GM12891 (cell line): ENCODE measurements at places on chromosomes 16 and 17.

DNA sequence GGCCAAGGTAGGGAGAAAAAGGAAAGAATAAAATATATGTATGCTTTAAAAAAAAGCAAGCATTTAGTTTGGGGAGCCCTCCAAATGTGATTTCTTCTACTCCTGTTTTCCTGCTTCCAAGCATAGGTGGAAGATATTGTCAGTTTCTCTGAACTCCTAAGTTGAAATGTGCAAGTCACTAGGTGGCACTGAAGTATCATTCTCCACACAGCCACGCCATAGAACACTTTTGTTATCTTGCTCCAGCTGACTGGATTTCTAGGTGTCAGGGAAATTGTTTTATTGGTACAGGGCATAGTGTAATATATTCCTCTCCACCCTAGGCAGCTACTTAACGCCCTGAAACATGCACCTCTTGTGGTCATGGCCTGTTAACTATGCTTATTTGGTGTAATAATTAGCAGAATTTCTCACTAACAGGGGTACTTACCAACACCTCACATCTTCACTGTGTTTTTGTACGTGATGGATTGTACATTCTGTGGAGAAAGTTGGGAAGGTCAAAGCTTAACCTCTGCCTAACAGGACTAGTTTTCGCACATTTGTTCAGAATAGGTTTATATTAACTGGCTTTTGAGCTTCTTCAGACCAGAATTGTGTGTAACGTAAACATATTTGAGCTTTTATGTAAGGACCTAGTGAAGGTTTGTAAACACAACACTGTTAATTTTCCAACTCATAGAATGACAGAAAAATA is 69.3 kb downstream of the FTO start:
- no peak for DNase-seq

- DNase-seq = no peak
These were observed 33.6 kb downstream of the VPS35L start for GRCh38 chr16:19589106-19589505.

DNA sequence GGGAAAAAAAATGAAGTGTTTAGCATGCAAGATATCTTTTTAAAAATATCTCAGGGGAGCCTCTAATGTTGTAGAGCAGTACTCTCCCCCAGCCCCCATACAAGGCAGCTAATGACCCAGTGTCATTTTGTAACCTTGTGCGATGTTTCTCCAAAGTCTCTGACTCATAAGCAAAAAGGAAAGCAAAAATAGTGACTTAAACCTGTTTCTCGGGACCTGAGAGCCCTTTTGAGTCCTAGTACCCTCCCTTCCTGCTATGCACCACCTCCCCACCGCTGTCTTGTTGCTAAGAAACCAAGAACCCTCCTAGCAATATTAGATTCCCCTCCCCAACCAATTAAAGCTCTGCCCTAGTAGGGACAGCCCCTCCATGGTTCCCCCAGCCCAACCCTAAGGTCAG is 2.8 kb downstream of the MYCBPAP start:
- DNase-seq = peak; percentile 70

GRCh38 chr17:2213291-2213960 is 90.2 kb downstream of the SMG6 start:
- DNase-seq = no peak

DNA sequence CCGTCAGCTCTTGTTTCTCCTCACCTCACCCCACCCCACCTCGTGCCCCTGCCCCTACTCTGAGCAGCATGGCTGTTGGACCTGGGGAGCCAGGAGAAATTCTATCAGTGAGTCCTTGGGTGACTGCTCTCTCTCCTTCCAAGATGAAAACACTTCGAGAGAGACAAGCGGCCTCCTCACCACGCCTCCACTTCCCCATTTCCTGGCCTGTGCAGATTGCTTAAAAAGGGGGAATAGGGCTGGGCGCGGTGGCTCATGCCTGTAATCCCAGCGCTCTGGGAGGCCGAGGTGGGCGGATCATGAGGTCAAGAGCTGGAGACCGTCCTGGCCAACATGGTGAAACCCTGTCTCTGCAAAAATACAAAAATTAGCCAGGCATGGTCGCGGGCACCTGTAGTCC is 9.5 kb downstream of the DLX4 start:
- DNase-seq = no peak

DNA sequence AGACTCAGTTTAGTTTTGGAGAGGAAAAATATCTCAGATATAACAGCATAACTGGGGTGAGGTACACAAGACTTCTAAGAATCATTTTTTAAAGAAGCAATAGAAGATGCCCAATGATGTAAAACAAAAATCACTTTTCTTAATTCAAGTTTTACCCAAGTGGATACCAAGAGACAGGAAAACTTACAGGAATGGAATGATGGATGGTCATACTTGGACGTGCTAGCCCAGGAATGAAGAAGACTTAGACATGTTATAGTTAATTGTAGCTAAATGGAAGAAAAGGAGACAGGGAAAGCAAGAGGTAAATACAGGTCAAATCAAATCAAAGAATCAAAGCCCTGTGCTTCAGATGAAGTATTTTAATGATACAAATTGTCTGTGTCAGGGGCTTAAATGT is 312.7 kb upstream of the KCNJ16 start:
- DNase-seq = no peak

- no peak for DNase-seq
These were observed 108.7 kb downstream of the SMG6 start for GRCh38 chr17:2194889-2195335.

GRCh38 chr17:19001907-19002590 is 2.5 kb downstream of the FAM83G start:
- no peak for DNase-seq

DNA sequence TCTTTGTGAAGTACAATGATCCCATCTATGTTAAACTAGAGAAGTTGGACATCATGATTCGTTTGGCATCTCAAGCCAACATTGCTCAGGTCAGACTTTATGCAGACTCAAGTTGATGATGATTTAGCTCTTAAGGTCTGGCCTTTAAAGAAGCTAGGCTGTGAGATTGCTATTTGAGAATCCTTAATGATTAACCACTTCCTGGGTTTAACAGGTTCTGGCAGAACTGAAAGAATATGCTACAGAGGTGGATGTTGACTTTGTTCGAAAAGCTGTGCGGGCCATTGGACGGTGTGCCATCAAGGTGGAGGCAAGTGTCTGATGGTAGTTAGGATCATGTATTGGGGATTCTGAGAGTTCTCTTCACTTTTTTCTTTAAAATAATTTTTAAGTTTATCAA is 40.3 kb downstream of the AP2B1 start:
- no peak for DNase-seq

DNA sequence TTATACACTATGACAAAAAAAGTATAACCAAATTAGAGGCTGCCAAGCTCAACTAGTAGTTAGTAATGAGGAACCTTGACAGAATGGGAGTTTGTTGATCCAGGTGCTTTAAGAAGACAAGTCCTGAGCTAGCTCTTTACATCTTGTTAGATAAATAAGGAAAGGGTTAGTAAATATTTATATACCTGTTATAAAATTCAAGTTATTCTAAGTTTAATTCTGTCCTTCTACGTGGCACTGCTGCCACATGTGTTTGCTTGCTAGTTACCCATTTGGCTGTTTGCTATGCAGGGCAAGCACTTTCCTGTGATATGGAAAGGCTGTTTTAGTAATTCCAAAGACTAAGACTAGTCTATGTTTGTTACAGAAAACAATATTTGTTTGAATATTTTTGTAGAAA is 180.5 kb downstream of the MYO1D start:
- DNase-seq = no peak

- no peak for DNase-seq
These were observed 717.8 kb downstream of the WWOX start for GRCh38 chr16:78817200-78817739.

- DNase-seq = no peak
These were observed 143.9 kb downstream of the SNX29 start for GRCh38 chr16:12120217-12120981.

DNA sequence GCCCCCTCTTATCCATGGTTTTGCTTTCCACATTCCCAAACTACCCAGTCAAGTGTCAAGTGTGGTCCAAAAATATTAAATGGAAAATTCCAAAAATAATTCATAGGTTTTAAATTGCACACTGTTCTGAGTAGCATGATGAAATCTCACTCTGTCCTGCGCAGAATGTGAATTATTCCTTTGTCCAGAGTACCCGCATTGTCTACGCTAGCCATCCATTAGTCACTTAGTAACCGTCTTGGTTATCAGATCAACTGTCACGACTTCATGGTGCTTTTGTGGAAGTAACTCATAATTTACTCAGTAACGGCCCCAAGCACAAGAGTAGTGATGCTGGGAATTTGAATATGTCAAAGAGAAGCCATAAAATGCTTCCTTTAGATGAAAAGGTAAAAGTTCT is 94.9 kb downstream of the SLC39A11 start:
- no peak for DNase-seq

DNA sequence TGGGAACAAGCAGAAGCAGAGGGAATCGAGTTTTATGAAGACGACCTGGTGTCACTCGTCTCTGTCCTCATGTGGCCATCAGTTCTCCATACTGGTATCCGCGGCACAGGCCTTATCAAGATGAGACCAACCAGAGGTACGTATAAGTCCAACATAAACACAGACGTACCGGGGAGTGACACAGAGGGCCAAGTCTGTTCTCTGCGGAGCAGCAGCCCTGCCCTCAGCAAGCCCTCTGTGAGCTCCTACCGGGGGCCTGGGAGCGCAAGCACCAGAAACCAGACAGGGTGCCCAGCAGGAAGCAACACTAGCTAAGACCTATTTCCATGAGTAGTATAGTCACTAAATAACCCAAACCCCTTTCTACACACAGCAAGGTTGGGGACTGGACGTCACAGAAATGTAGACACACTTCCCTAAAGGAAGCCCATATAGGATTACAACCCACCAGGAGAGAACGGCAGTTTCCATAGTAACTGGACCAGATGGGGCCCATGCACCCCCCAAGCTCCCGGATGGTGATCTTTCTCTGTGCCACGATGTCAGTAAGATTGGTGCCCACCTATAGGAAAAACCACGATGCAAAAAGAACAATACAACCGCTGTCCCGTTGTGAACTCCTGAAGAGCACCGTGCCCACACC is 911 bp downstream of the ARL16 start:
- no peak for DNase-seq

DNA sequence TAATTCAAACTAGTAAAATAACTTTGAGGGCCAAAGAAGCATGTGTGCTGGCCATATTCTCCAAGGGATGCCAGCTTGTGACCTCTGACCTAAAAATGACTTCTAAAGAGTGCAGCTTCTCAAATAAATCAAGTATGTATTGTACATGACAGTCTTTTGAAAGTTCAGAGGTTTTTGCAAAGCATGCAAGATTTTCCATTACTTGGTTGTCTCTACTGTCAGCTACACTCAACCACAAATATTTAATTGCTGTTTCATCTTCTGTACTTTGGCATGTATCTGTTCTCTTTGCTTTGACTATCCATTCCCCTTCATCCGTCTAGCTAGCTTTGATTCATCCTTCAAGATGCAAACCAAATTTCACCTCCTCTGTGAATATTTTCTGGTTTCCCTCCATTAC is 121.9 kb upstream of the HS3ST2 start:
- DNase-seq = no peak

GRCh38 chr17:3885271-3885670 is 7.6 kb downstream of the CAMKK1 start:
- DNase-seq = no peak

GRCh38 chr17:40427002-40427491 is 9.4 kb upstream of the TOP2A start:
- no peak for DNase-seq

GRCh38 chr16:49681217-49681883 is 174.6 kb downstream of the ZNF423 start:
- DNase-seq = no peak

- no peak for DNase-seq
These were observed 17.9 kb upstream of the AP1G1 start for GRCh38 chr16:71826533-71827017.

GRCh38 chr17:43125967-43126910 is 1.1 kb upstream of the BRCA1 start:
- no peak for DNase-seq

GRCh38 chr17:14459955-14460354 is 159.1 kb downstream of the HS3ST3B1 start:
- no peak for DNase-seq

- no peak for DNase-seq
These were observed 31.2 kb downstream of the RNF213 start for GRCh38 chr17:80291691-80292487.

DNA sequence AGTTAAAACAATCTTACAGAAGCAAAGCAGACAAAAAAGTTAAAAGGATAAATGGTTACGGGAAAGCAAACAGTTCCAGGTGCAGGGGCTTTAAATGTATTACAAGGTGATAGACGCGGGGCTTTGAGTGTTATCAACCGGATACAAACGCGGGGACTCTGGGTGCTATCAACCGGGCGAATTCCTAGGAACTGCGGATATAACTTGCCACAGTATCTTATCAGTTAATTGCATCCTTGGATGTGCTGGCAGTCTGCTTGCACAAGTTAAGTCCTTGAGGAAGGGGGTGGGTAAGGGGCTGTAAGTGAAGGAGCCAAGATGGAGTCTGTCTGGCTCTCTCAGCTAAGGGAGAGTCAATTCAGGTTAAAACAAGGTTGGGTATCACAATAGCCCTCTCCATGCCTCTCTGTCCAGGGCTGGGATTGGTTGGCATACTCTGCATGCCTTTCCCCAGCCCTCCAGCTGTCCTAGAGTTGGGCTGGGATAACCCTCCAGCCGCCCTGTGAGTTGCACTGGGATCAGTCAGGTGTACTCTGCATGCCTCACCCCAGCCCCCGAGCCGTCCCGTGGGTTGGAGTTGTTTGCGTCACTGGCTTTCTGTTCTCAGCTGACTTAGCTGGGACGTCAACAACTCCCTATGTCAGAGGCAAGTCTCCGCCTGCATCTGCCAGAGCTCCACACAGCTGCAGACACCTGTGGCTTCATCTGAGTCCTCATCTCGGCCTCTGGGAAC is 40.9 kb downstream of the TMEM235 start:
- no peak for DNase-seq

GRCh38 chr17:76254275-76254674 is 10.9 kb upstream of the UBALD2 start:
- no peak for DNase-seq

GRCh38 chr16:17743578-17743977 is 272.8 kb upstream of the XYLT1 start:
- no peak for DNase-seq

- DNase-seq = no peak
These were observed 50.0 kb downstream of the TENT4B start for GRCh38 chr16:50202926-50203624.

DNA sequence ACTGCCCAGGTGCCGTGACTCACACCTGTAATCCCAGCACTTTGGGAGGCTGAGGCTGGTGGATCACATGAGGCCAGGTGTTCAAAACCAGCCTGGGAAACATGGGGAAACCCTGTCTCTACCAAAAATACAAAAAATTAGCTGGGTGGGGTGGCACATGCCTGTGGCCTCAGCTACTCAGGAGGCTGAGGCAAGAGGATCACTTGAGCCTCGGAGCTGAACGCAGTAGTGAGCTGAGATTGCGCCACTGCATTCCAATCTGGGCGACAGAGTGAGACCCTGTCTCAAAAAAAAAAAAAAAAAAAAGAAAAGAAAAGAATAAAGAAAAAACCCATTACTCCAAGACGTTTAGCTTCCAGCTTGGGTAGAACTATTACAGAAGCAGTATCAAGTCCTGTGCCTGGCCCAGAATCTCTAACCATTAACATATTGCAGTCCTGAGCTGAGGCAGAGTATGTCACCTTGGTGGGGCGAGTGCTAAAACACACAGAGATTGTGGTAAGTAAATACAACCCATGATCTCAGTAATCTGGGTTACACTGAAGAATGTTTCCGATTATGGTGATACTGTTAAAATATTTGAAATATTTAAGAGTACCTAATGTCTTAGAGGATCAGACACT is 23.2 kb upstream of the CFAP20 start:
- DNase-seq = no peak
